Stimulated activated CD8-positive, alpha-beta memory T cell treated with anti-CD3 and anti-CD28 coated beads, Interleukin-2, amount 100 ng/mL, for 1 hour (primary cell): ENCODE measurements at places on chromosomes 1 and 21.

- no peak for DNase-seq
Observed at GRCh38 chr21:43283136-43283924, 114.5 kb downstream of the CRYAA start.

- no peak for DNase-seq
Observed at GRCh38 chr1:79792219-79792930, 785.8 kb upstream of the ADGRL4 start.

DNA sequence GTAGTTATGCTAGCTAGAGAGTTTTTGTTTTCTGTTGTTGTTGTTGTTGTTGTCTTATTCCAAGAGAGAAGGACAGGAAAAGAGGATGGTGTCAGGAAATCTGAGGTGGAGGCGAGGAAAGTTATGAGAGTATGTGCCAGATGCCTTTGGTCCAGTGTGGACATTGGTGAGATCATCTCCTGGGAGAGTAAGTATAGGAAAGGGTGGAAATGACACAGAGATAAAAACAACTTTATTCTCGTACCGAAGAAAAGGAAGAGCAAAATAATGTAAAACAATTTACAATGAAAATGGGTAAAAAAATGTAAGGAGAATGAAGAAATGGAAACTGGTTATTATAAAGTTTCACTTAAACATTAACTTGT lies 97.4 kb upstream of the ADGRL2 start:
- no peak for DNase-seq

DNA sequence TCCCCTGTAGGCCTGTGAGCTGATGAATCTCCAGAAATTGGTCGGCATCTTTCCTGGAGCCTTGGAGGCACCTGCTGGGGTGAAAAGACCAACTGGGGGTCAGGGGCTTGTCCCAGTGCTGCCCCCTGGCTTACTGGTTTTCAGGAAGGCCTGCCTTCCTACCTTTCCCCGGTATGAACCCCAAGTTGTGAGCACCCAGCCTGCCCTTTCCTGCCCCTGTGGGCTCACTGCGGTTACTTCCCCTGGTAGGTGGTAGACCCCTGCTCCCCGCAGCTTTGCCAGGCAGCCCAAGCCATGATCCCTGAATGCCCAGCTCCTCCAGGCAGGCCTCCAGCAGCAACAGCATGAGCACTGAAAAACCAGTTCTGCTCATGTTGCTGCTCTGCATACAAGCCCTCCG lies 10.2 kb downstream of the DMRTB1 start:
- DNase-seq: no peak

- DNase-seq: no peak
Observed at GRCh38 chr21:17002594-17003257, 510.1 kb upstream of the CXADR start.

GRCh38 chr1:178093951-178094738 lies at the start of gene RASAL2:
Gene RASAL2, plus strand, starts transcription at chr1:178094104. Its CDS starts 389 bp downstream, at chr1:178094493.
- no peak for DNase-seq

- no peak for DNase-seq
Observed at GRCh38 chr1:84117868-84118267, 26.2 kb upstream of the PRKACB start.

DNA sequence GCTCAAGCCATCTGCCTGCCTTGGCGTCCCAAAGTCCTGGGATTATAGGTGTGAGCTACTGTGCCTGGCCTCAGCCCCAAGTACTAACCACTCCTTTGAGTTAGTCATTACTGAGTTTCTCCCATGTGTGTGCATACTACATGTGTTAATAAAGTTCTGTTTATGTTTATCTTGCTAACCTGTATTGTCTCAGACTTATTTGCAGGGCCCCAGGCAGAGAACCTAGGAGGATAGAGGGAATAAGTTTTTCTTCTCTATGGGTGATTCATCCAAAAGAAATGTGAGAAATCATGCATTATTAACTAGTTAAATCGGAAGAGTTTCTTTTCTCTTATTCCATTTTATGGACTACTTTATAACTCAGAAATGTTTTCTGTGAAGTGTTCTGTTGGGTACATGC lies 203.9 kb upstream of the CACYBP start:
- DNase-seq: no peak

GRCh38 chr1:159829273-159829634 lies 2.6 kb downstream of the SLAMF8 start:
- DNase-seq: no peak

DNA sequence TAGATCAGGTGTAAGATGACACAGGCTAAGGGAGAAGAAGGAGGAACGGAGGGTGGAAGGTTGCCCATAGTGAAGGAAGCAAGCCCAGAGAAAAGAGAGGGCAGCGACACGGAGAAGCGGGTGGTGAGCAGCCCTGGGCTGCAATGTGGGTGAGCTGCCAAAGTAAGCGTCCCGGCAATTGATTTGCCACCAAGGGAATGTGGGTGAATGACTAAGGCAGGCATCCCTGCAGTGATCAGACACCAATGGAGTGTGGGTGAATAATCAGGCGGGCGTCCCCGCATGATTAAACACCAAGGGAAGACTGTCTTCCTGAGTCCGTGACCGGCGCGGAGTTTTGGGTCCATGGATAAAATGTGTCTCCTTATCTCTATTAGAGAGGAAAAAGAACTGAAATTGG lies 79.6 kb downstream of the UCHL5 start:
- no peak for DNase-seq

GRCh38 chr1:202061055-202061454 lies 50.7 kb downstream of the ELF3 start:
- no peak for DNase-seq

DNA sequence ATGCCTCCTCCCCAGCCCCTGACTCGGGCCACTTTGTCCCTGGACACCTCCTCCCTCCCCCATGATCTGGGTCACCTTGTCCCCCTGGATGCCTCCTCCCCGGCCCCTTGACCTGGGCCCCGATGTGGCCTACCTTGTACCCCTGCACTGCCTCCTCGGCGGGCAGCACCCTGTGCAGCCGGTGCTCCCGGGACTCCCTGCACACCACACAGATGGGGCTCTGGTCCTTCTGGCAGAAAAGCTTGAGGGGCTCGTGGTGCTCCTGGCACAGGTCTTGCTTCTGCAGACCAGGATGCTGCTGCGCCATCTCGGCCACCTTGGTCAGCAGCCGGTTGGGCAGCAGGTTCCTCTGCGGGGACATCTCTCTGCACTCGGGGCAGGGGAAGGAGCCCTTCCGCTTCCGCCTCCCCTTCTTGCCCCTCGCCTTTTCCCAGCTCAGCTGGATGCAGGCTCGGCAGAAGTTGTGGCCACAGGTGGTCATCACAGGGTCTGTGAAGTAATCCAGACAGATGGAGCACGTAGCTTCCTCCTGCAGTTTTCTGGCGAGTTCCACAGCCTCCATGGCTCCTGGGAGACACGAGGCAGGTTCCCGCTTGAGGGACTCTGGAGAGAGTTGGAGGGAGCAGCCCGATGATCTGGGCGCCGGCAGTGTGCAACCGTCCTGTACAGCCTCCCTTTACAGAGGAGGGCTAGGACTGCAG lies 2.0 kb downstream of the TRIM17 start:
- DNase-seq: no peak

GRCh38 chr1:67463298-67463955 lies 33.2 kb upstream of the SERBP1 start:
- DNase-seq: no peak

DNA sequence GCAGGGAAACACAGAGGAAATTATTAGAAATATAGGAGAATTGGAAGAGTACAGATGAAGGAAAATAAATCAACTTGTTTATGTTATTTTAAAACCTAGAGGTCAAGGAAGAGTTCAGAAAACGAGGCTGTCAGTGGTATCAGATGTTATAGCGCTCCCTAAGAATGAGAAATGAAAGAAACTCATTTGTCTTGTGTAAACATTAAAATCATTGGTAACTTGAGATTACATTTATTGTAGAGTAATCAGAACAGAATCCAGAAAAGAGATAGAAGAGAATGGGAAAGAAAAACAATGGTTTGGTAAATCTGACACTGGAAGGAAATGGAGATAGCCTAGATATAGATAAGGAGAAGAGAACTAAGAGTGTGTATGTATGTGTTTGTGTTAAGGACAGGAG lies 106.4 kb downstream of the ATF6 start:
- no peak for DNase-seq

DNA sequence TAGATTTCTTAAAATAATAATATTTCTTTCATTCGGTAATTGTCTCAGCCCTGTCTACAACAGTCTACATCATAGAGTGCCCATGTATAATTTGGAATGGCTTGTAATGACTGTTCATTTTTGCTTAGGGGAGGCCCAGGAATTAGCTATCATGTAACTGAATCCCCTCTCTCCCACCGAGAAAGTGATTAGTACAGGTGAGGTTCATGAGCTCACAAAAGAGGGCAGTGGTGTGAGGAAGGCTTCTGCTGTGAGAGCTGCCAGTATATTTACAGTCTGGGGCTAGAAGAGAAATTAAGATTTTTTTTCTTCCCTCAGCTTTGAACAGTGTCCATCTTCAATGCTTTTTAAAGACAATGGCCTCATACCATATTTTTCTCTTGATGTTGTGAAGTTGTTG lies 340.7 kb downstream of the ADGRL2 start:
- DNase-seq: no peak

DNA sequence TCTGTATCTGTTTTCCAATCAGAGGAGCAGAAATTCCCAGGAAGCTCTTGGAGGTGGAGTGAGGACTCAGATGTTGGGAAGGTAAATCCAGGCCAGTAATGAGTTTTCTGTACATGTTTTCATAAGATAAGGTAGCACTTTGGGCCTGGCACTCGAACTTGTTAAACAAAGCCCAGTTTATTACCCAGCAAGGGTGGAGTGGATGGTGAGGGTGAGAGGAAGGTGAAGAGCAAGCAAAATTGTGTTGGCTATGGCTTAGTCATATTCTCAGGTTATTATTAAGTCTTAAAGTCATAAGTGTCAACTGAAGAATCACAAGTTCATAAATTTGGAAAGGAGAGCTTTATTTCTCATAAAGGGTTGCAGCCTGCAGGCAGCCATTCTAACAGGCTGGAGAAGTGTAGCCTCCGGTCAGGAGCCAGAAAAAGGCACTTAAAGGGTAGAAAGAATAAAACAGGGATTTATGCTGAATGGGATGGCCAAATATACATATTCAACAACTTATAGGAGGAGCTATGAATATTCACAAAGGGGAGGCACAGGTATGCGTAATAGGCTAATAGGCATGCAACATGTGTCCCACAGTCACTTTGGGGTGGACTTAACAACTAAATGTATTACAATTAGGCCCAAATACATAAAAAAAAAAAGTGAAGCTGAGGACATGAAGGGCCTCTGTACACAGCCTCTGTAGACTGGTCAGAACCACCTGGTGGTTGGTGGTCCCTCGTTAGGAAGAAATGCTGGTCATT lies 523.9 kb downstream of the LMO4 start:
- no peak for DNase-seq

DNA sequence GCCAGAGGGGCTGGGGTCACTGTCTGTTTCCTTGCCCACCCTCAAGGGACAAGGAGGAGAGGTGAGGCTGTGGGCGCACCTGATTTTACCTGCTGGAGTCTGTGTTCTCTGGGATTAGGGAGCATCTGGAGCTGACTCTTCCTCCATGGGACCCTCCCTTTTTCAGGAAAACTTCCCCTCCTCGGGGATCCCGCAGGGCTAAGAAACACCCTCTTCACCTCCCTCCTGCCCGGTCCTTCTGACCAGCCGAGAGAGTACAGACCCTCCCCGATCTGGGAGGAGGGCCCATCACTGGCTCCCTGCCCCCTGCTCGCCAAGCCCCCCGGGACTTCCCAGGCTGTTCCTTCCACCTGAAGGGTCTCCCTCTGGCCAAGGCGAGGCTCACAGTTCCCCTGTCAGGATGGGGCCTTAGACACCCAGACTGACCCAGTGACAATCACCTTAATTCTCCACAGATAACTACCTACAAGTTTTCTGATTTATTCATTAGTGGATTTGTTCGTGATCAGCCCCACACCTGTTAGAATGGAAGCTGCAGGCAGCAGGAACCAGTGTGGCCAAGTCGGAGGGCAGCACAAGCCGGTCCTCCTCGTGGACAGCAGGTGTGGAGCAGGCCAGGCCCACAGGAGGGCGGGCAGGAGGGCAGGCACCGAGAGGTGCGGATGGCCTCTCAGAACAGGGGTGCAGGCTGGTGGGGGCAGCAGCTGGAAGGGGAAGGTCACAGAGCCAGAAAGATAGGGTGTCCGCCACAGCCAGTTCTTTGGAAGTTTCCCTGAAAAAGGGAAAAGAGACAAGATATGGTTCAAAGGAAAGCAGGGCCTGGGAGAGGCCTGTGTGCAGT lies 15.9 kb upstream of the SAMD11 start:
- DNase-seq: no peak

DNA sequence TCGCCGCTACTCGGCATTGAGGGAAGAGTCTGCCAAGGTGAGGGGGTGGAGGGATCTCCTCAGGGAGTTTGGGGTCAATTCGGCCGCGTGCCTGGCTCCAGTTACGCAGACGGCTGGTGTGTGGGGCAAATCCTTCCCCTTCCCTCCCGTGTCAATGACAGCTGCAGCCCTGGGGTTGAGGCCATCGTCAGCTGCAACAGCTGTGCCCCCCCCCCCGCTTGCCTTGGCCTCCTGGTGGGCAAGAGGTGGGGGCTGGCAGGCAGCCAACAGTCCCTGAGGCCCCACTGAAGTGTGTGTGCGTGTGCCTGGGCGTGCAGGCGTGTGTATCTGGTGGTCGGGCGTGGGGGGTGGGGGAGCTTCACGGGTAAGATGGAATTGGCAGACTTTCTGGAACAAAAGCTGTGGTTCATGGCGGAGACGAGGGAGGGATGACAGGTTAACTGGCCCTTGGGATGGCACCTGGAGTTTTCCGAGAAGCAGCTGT lies 25.6 kb downstream of the PPFIA4 start:
- DNase-seq: no peak

DNA sequence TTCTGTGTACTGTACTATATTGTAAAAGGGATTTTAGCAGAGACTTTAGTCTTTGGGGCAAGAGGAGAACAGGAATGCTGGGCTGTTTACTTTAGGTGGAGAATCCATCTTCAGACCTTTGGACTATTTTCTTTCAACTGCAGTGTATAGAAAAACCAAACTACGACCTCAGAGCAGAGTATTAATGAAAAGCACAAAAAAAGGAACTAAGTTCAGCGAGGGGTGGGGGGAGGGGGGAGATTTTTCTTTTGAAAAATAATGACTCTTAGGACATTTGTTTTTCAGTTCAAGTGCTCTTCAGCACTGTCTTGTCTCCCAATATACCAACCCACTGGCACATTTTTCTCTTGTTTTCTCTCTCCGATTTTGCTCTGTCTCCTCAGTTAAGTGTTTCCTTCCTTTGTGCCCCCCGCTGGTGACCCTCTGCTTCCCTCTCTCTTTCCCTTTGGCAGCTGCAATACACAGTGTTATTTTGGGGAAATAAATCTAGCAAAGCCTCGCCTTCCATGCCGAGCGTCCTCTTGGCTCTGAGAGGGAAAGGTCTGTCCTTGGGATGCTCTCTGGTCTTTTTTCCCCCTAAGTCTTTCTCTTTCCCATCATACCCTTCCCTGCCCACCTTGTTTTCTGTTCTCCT lies 44.8 kb downstream of the ACP6 start:
- DNase-seq: no peak

DNA sequence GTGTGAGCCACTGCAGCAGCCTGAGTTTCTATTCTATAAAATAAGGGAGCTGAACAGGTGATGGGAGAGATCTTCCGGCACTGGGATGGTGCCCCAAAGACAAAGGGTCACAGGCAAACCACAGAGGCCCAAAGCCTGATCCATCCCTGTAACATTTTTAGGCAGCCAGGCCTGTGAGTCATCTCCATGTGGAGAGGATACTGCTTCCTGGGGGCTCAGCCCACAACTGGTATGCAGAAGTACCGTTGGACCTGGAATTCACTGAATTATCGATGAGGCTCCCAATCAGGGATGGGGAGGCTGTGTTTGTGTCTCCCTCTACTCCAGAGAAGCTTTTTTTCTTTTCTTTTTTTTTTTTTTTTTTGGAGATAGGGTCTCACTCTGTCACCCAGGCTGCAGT lies 48.8 kb upstream of the WASF2 start:
- DNase-seq: no peak
